ENCODE measurements at places on chromosomes 13 and 19.

- DNase-seq, result no peak
Measured at GRCh38 chr19:5395556-5395955, 54.9 kb upstream of the PTPRS start.

GRCh38 chr19:42333975-42334696 is 8.7 kb downstream of the MEGF8 start:
- no peak for DNase-seq

DNA sequence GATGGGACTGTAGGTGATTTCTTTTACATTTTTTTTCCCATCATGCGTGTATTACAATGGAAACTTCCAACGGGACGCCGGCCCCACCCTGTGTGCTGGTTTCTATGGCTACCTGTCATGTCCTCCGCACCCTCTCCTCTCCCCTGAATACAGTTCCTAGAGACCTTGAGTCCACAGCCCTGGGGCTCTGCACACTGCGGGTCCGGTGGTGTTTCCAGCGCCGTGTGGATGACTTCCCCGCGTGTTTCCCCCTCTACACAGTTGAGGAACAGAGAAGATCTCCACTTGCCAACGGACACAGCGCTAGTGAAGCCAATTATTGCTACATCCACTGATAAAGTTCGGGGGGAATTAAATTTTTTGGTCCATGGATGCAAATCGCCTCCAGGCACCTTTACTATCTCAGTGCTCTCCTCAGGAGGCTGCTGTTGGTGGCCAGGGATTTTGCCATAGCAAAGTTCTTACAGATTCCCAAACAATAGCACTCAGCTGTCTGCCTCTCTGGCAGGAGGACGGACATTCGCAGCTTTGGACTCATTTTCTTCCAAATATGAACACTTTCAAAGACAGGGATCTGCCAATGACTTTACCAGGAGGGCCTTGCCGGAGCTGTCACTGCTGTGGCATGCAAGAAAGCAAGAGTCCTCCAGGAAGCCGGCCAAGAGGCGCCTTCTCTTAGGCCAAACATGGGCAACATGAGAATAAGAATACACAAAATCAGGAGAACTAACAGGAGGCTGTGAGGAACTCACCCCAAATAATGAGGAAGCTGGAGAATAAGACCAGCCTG is 39.3 kb upstream of the GAS6 start:
- peak; percentile 81 for DNase-seq

- peak; percentile 16 for DNase-seq
Measured at GRCh38 chr13:98181111-98181815, 4.2 kb upstream of the RNF113B start.

GRCh38 chr13:27054760-27055159 is 116.9 kb downstream of the USP12 start:
- no peak for DNase-seq

- no peak for DNase-seq
Measured at GRCh38 chr13:42378383-42378780, 106.4 kb downstream of the AKAP11 start.

- DNase-seq, result peak; percentile 95
Measured at GRCh38 chr13:30895773-30896172, 10.3 kb upstream of the MEDAG start.

GRCh38 chr19:35458731-35459391 is 10.8 kb downstream of the FFAR2 start:
- no peak for DNase-seq

GRCh38 chr13:96710166-96710862 is 284.0 kb downstream of the OXGR1 start:
- DNase-seq, result no peak

DNA sequence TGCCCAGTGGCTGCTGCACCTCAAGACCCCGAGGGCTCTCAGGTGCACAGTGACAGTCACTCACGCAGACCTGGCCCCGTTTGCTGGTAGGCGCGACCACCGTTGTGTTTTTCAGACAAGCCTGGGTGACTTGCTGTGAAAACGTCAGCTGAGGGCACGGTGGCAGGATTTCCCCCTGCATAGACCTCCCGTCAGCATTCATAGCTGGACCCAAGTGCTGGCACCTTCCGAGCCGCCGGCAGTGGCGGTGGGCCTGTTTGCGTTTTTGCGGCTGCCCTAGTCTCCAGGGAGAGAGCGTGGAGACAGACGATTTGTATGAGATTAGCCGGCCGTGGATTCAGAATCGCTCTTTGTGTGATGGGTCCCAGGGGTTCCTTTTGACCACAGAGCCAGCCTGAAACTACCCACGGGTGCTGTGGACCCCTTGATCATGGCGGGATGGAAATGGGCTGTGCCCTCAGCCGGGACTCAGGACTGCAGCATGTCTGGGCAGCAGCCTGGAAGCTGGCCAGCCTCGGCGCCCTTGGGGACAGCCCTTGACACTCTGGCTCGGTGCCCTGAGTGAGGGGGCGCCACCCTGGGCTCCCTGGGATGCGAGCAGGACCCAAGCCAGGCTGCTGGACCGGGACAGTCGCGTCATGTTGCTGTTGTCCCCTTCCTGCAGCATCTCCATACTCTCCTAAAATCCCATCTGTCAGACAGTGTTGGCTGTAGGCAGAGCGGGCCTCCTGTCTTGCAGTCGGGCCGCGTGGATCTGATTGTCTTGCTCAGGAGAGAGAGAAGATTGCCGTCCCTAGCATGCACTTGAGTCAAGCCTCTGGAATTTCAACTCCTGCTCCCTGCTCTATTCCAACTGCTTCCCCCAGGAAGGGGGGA is 8.6 kb downstream of the KDM4B start:
- DNase-seq, result peak; percentile 91

DNA sequence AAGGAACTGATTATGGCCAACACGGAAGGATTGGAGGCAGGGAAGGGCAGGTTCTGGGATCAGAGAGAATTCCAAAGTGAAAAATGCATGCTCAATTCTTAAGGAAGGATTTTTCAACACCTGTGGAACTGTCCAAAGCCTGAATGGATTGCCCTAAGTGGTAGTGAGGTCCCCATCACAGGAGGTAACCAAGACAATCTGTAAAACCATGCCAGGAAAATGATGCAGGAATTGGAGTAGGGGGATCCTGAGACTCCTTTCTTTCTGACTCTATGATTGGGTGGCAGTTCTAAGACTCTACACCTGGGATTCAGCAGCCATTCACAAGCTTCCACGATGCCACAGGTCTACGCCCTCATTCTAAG is 56.5 kb upstream of the ZNRF4 start:
- DNase-seq, result no peak

- DNase-seq, result peak; percentile 81
Measured at GRCh38 chr13:42969565-42970172, 22.4 kb downstream of the EPSTI1 start.

DNA sequence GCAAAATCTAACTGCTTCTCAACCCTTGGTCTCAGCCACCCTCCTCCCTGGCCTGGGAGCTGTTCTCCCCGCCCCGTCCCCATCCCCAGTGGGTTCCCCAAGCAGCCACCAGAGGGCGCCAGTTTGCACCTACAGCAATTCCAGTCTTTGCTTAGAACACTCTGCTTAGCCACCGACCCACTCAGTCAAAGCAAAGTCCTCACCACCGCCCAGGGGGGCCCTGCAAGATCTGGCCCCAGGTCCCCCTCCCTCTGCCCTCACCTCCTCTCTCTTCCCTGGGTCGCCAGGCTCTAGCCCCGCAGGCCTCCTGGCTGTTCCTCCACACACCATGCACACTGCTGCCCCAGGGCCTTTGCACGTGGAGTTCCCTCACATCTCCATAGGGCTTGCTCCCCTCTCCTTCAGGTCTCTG is 12.4 kb downstream of the TMEM143 start:
- DNase-seq, result peak; percentile 30

- DNase-seq, result peak; percentile 71
Measured at GRCh38 chr13:35716186-35716585, 239.7 kb upstream of the MAB21L1 start.

DNA sequence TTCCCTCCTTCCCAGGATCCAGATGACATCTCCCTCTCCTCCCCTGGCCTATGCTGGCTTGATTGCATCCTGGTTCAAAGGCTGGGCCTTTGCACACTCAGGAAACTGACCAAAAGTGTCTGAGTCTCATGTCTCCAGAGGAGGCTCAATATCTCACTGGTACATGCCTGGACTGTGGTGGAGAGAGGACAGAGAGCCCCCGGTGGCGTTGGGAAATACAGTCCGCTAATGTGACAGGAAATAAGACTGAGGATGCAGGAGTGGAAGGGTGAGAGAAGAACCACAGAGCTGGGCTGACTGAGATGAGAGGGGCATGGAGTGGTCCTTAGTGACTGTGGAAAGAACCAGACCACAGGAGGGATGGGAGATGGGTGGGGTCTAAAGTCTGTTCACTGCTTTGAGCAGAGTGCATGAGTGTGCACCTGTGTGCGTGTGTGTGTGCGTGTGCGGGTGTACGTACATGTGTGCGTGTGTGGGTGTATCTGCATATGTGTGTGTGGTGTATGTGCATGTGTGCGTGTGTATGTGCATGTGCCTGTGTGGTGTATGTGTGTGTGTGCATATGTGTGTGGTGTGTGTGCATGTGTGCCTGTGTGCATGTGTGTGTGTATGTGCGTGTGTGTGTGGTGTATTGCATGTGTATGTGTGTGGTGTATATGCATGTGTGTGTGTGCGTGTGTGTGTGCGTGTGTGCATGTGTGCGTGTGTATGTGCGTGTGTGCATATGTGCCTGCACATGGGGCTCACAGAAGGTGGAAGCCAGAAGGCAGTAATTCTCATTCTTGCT is 1.9 kb downstream of the SIGLEC5 start:
- no peak for DNase-seq

DNA sequence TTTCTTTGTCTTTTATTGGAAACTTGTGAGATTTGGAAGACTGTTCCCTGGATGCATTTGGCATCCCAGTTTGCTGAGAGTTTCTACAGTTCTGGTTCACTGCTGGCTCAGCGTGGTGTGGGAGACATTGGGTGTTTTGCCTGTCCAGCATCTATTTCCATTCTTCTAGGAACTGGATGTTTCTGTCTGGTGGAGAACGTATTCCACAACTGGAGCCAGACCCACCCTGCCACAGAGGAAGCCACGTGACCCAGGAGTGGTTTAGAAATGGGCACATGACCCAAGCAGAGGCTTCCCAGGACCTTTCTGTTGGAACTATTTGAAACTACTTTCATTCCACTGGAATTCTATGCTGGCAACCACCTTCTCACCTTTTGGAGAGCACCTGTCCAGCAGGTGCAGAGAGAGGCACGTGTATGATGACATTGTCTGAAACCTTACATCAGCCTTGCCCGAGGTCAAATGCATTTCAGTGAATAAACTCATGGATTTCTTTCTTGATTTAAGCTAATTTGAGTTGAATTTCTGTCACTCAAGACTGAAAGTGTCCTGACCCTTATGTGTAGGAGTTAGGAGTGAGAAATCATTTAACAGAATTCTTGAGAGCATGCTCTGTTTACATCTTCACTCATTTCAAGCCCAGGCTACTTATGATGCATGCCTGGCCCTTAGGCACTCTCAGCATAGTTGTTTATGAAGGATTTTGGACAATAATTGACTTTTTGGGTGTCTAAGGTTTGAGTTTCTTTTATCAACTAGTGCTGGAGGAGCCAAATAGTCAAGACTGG is 121.8 kb downstream of the AKAP11 start:
- no peak for DNase-seq

- peak; percentile 65 for DNase-seq
Measured at GRCh38 chr13:35768551-35768950, 292.1 kb upstream of the MAB21L1 start.

DNA sequence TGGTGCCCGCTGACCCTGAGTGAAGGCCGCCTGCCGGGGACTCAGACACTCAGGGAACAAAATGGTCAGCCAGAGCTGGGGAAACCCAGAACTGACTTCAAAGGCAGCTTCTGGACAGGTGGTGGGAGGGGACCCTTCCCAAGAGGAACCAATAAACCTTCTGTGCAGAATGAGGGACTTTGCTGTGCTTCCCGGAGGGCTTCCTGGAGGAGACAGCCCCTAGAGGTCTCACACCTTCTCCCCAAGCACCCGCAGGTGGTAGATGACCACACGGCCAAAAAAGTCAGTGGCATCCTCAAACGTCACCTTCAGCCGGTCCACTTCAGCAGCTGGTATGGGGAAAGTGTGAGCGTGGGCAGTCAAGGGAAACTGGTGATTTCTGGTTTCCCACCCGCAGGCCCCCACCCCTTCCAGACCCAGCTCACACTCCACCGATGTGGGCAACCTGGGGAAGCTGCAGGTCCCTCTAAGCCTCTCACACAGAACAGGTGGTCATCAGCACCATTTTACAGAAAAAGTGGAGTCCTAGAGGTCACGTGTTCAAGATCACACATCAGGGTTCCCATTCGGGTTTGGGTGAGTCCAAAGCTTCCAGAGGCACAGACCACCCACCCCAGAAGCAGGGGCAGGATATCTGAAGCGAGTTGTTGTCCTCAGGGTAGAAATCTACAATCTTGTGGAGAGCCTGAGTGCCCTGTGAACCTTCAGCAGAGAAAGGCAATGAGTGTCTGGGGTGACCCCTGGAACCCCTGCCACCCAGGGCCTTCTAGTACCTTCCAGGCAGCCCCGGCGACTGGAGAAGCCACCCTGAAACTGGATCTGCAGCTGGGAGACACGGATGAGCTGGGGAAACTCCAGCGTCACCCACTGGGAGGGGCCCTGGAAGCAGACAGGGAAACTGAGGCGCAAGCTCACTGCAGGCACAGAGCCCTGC is 1.2 kb downstream of the NR2C2AP start:
- no peak for DNase-seq

GRCh38 chr19:45153339-45154063 is 7.3 kb downstream of the NKPD1 start:
- DNase-seq, result peak; percentile 19

GRCh38 chr19:10712045-10712444 is 5.8 kb upstream of the DNM2 start:
- DNase-seq, result no peak

GRCh38 chr13:48151363-48152161 is 56.7 kb upstream of the MED4 start:
- DNase-seq, result no peak

Measured in fibroblast of gingiva (primary cell).